CD4-positive, alpha-beta T cell treated with Interleukin-15 for 1 hour (primary cell): ENCODE measurements at places on chromosomes 5 and 9.

- DNase-seq, result no peak
Observed at GRCh38 chr5:144368556-144368955, 197.9 kb downstream of the KCTD16 start.

GRCh38 chr9:9552665-9553064 lies 1060.1 kb downstream of the PTPRD start:
- no peak for DNase-seq

DNA sequence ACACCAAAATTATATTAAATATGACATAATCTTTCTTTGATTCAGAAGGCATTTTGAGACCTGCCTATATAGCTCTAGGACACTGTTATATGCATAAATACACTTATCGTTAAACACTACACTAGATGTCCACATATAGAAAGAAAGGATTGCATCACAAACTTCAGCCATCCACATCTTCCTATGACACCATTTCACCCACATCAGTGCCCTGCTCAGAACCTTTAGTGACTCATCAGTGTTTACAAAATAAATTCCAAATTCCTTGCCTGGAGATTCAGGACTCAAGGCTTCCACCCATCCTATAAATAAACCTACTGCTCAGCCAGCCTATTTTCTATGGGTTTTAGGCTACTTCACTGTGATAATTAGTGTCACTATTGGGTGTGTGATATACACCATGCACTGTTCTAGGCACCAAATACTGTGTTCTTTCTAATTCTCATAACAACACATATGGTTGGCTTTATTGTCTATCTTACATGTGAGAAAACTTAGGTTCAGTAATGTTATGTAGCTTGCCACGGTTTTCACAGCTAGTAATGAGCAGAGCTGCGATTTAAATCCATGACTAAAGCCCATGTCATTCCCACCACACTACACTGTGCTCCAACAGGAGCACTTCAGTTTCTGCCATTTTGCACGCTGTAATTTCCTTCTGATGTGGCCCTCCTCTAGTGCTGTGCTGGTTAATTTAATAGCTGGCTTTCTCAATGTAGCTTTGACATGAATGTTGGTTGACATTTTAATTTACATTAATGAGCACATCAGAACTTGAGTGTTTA lies 103.3 kb downstream of the SREK1 start:
- DNase-seq, result no peak

GRCh38 chr5:113663879-113664541 lies 150.5 kb downstream of the YTHDC2 start:
- no peak for DNase-seq

DNA sequence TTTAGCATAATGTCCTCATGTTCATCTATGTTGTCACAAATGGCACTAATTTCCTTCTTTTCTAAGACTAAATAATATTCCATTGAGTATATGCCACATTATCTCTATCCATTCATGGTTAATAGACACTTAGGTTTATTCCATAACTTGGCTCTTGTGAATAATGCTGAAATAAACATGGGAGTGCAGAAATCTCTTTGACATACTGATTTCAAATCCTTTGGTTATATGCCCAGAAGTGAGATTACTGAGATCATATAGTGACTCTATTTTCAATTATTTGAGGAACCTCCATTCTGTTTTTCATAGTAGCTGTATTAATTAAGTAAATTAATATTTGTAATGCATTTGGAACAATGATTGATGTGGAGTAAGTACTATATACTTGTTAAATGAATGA lies 13.0 kb downstream of the SMIM3 start:
- no peak for DNase-seq

GRCh38 chr5:29379619-29380018 lies 1813.9 kb upstream of the CDH6 start:
- DNase-seq, result no peak

DNA sequence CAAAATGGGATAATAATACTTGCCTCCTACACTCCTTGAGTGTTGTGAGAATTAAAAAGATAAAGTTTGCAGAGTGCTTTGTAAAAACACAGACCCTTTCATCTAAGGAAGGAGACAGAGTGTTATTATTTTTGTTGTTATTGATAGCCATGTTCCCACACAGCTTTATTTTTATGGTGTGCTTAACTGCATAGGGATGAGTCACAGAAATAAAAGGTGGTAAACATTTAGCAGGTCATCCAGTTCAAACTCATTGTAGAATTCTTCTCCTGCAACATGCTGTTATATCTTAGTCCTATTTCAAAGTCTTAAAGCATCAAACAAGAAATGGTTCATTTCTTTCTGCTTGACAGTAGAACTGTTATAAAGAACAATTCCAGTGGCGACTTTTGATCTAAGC lies 367.5 kb upstream of the ACTBL2 start:
- no peak for DNase-seq

GRCh38 chr9:38177680-38178079 lies 108.7 kb upstream of the SHB start:
- DNase-seq, result no peak

GRCh38 chr9:8684978-8685708 lies 885.6 kb upstream of the DMAC1 start:
- DNase-seq, result no peak

GRCh38 chr9:127589955-127590370 lies 22.1 kb upstream of the STXBP1 start:
- DNase-seq, result no peak

DNA sequence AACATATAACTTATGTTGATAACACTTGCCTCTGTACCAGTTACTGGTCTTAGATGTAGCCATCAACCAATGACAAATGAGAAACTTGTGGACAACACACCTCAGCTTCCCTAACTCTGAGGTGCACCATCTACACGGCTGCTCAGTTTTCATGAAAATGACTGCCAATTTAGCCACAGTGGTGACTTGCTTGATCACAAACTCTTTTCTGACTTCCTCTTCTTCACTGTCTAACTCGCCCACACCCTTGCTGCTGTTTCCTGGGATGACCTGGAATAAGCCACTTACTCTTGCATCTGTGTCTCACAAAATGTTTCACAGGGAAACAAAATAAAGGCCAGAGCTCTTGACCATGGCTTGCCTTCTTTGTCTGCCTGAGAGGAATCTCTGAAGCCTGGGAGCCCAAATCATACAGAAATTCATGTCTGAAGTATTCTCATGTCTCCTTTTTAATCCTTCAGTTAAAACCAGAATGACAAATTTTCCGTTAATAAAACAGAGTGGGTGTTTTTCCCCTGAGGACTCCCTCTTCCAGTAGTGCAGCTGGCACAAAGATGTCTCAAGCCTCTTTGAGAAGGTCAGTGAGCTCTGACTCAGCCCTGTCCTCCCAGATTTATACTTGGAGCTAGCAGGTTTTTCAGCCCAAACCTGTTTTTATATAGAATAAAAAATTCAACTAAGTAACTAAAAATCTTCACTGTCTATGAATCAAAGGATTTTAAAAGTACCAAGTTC lies 126.5 kb upstream of the PAM start:
- DNase-seq, result no peak

GRCh38 chr5:30809933-30810332 lies 383.6 kb upstream of the CDH6 start:
- no peak for DNase-seq

- no peak for DNase-seq
Observed at GRCh38 chr9:8183618-8184017, 384.0 kb upstream of the DMAC1 start.

DNA sequence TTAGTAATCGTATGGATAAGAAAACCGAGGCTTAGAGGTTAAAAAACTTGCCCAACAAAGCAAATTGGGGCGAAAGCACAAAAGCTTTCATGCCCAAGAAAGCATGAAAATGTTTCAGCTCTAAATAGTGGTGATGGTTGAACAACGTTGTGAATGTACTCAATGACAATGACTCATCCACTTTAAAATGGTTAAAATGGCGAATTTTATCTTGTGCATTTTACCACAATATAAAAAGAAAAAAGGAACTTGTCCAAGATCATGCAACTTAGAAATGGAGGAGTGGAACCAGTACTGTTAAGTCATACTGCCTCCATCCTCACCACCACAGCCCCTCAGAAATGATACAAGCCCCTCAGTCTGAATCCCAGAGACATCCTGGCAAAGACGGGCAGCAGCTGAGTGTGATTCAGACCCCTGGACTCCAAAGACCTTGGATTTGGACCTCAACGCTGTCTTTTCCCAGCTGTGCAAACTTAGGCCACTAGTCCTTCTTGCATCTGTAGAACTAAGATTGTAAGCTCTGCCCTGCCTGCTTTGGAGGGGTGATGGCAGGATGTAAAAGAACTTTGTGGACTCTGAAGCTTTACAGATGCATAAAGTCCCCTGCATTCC lies 158.4 kb downstream of the GABBR2 start:
- DNase-seq, result no peak

GRCh38 chr9:32839013-32839885 lies 55.9 kb downstream of the TMEM215 start:
- DNase-seq, result no peak

DNA sequence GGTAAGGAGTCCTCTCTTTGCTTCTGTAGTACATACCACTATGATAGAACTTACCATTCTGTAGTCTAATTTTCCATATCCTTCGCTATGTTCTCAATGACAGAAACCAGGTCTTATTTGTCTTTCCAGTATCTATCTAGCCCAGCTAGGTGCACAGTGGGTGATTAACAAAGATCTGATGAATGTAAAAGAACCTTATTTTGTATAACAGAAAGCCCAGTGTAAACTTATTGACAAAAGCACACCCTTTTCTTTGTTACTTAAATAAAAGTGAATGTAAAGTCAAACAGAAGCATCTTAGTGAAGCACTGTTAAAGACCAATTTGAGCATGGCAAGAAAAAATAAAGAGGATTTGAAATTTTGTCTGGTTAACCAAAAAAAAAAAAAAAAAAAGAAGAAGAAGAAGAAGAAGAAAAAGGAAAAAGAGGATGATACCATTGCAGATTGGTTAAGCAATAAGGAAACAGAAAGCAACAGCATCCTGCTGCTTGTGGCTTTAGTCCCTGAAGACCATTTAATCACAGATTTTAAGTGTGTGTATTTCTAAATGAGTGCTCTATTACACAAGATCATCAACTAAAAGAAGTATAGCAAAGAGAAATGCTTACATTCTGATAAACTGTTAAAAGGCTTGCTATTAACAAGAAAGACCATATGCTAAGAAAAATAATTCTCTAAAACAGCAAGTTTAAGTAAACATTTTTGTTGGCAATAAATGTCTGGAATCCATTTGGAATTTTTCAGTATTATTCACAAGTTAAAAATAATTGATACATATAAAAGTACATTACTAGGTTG lies 21.2 kb downstream of the MEGF9 start:
- no peak for DNase-seq

DNA sequence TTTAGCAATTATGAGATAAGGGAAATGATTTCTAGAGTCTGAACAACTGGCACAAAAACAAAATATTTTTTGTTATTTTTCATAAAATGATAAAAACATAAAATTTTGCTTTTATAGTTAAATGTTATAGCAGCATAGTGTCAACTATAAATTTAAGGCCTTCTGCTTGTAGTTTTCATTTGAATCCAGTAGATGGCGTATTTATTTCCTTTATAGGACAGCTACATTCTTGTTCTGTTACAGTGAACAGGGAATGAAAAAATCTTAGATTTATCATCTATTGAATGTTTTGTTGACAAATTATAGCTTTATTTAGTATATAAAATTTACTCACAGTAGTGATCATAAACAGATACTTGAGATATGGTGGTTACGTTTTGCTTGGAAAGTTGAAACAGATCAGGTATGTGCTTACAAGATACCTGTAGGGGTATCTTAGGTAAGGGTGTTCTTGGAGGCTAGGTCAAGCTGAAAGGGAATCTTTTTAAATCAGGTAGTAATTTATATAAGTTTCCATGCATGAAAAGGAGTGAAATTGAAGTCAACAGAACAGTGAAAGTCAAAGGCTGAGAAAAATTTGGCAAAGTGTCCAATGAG lies 239.3 kb upstream of the GRIN3A start:
- no peak for DNase-seq

DNA sequence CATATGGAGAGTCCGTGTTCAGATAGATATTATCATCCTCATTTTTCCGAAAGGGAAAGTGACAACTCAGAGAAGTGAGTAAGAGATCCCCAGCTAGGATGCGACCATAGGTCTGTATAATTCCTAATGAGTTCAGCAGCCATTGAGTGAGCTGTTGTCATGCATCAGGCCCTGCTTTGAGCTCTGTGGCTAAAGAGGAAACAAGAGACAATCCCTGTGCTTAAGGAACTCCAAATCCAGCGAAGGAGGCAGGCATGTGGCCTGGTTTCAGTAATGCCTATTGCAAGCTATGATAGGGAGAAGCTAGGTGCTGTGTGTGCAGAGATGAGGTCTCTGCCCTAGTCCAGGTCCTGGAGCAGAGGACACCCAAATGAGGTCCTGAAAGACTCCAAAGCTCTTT lies 192.8 kb downstream of the ACTL7B start:
- no peak for DNase-seq

DNA sequence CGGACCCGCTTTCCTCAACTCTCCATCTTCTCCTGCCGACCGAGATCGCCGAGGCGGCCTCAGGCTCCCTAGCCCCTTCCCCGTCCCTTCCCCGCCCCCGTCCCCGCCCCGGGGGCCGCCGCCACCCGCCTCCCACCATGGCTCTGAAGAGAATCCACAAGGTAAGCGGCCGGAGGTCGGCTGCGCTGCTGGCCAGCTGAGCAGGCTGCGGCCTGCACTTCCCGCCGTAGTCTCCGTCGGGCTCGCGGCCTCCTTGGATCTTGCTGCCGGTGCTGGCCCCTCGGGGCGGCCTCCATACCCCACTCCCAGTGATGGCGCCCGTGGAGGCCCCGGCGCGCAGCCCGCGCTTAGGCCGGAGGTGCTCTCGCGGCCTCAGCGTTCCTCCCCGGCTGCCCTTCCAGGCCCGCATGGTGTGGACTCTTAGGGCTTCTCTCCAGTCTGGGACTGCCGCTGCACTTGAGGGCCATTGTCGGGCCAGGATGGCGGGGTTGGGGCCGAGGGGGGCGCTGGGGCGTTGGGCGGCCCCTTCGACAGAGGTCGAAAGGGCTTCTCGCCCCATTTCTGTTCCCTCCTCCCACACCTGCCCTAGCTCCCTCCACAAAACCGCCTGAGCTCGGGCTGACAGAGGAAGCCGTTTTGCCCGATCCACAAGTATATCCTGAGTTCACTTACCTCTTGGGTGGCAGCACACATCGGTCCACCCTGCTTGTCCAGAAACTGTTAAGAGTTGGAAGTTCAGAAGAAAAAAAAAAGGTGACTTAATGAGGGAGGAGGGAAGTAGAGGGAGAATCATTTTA lies 714 bp downstream of the UBE2D2 start:
- DNase-seq, result peak; percentile 36

DNA sequence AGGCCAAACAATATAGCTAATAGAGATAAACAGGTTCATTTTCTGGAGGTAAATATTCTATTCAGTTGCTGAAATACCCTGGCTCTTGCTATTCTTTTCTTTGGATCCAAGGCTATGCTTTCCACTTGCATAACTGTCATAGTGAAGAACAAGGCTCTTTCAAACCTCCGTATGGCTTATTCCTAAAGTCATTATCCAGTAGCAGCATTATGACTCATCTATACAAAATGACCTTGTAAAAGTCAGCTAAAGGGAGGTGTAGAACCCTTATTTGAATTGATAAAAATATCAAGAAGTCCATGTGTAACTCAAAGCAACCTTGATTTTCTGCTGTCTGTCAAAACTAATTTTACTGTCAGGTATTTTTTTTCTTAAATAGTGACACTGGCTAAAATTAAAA lies 447.8 kb downstream of the PLK2 start:
- DNase-seq, result no peak
